ENCODE measurements at places on chromosomes 3 and 15. TPM values are rescaled to one million over a fixed set of nuclear protein-coding genes. Genes with fewer than 3 reads are reported as not detected.

The STXBP5L gene
- not detected for total RNA-seq

The CCDC54 gene
- total RNA-seq, result not detected

The TRPM1 gene
- not detected for total RNA-seq

The KIF7 gene
- 0.65 TPM for total RNA-seq

The ARPIN gene
- total RNA-seq, result not detected

The ROPN1 gene
- total RNA-seq, result not detected

The CCDC39 gene
- not detected for total RNA-seq

The ADPGK gene
- total RNA-seq, result 94.2 TPM

The SAMD7 gene
- not detected for total RNA-seq

The LYZL4 gene
- not detected for total RNA-seq

The GOLGA6L4 gene
- total RNA-seq, result 1.4 TPM

The RARRES1 gene
- not detected for total RNA-seq

Data from activated CD4-positive, alpha-beta T cell treated with anti-CD3 and anti-CD28 coated beads, Interleukin-2, amount 10 ng/mL, durations not matched to agents 7 days and 5 days (primary cell).